ENCODE measurements at places on chromosomes 1 and 21. TPM values are rescaled to one million over a fixed set of nuclear protein-coding genes. Genes with fewer than 3 reads are reported as not detected.

COL16A1 gene
- total RNA-seq: 21.1 TPM

GRCh38 chr1:92953491-92953890 is 7.8 kb downstream of the DIPK1A start:
- DNase-seq: no peak

DNA sequence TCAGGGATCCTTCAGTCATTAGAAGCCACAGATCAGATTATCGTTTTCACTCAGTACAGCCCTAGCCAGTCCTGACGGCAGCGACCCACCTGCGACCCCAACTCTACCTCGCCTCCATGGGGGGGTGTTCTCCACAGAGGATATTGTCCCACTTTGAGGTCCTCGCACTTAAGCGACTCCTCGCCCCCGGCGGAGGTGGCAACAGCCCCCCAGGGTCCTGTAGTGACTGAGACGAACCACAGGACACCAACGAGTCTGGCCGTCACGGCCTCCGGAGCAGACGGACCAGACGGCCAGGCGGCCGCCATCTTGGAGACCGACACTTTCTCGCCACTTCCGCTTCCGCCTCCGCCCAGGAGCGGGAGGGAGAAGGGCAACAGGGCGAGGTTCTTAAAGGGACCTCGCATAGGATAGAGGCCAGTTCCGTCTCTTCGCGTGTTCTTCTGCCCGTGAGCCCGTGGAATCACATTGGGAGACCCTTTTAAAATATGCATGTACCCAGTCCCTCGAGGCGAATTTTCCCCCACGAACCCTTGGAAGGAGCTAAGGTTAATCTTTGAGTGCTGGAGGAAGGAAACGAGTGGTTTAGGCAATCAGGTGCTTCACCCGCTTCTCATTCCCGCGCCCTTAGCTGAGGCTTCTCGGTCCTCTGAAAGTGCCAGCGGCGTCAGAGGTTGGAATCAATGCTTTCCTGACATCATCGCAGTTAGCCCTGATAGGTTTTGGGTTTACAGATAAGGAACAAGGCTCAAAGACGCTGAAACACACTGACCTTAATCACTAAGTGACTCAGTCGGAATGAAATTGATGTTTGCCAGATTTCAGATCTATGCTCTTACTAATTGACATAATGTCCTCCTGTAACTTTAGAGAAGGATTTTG is at the start of gene TM2D1:
Gene TM2D1 (minus strand): TSS at position 329 of the 882 bp plus-strand sequence. CDS start 21 bp downstream, at position 308.
- peak; percentile 66 for DNase-seq

DNA sequence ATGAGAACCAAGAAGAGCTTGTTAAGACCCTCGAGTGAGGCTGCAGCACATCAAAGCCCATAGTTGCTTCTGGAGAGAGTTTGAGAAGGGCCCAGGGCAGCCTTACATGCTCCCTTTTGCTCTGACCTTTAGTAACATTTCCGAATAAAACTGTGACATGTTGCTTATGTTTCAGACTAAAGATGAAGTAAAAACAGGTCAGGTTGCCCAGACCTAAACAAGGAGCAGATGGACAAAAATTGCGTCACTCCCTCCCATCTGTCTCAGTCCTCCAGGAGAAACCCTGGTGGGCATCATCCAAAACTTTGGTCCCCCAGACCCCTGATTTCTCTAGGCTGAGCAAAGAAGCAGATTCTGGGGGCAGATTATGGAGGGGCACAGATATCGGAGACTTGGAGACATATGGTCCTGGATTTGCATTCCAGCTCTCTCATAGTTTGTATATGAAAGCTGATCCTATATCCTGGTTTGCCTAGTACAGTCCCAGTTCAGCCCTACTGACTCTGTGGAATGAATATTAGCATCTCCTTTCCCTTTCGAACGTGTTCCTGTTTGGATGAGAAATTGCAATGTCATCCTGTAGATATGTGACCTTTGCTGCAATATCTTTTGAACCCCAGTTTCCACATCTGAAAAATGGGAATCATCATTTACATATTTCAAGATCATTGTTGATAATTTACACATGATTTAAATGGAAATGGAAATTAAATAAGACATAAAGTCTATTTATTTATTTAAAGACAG is 304.9 kb upstream of the USP24 start:
- no peak for DNase-seq

Data from omental fat pad (tissue), 4 donors.